ENCODE measurements at places on chromosomes 7 and 10.

- DNase-seq: no peak
Measured at GRCh38 chr7:2483494-2483893, 7.3 kb upstream of the GRIFIN start.

GRCh38 chr10:17802976-17803375 lies 6.2 kb upstream of the MRC1 start:
- no peak for DNase-seq

DNA sequence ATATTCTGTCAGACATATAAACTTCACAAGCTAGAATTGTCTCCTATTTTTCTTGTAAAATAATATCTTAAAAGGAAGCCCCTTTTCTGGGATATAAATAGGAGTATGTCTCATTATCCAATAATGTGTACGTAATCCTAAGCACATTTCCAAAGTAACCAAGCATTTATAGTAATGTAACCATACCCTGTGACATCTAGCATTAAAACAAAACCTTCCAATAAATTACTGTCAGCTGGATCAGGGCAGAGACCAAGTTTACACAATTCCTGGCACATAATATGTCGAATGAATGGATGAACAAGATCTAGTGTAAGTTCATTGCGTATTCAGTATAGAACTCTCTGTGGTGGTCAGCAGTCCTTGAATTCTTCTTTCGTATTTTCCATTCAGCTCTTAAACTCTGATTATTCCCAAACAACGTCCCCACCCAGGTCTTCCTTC lies 14.3 kb downstream of the CPED1 start:
- no peak for DNase-seq

DNA sequence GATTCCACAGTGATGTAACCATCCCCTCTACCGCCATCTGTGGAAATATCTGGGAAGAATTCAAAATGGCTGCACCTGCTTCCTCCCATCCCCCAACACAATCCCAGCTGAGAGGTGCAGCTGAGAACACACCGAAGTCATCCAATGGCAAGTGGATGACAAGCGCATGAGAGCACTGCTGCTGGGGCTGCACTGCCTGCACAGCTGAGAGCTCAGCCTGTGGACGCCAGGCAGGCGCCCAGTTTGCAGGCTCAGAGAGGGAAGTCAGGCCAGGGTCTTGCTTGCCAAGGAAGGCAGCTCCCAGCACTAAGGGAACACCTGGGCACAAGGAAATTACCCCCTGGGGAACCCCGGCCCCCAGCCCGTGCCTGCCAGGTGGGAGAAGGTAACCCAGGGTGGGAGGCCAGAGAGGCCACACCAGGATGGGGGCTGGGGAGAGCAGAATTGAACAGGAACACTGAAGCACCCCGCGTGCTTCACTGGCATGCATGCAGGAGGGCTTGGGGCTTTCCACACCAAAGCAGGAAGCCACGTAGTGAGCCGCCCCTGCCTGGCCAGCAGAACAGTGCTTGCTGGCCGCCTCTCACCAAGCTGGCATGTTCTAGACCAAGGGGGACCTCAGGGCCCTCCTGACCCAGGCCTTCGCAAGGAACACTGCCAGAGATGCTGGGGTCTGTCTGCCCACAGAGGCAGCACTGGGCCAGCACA lies 46.2 kb downstream of the FAM53B start:
- DNase-seq: peak; percentile 44

DNA sequence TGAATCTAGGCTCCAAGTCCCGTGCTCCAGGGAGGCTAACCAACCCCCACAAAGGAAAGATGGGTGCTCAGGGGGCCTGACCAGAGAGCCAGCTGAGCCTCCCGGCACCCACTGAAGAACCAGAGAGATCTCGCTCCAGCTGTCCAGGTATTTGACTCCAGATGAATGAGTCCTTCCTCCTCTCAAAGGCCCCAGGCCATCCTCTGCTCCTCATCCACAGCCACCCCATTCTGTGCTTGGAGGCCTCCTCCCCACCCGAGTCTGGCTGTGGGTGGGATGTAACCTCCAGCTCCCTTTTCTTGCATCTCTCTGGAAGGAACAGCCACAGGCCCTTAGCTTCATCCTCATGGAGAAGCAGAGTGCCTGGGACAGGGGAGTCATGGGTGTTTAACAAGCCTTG lies 44.6 kb downstream of the VSTM4 start:
- no peak for DNase-seq

GRCh38 chr7:22872096-22872807 lies 49.6 kb upstream of the TOMM7 start:
- no peak for DNase-seq

- DNase-seq: no peak
Measured at GRCh38 chr10:62390497-62391176, 16.5 kb downstream of the ZNF365 start.

- no peak for DNase-seq
Measured at GRCh38 chr7:51456431-51457060, 139.9 kb upstream of the COBL start.

- DNase-seq: no peak
Measured at GRCh38 chr7:148717266-148717793, 18.6 kb downstream of the CUL1 start.

DNA sequence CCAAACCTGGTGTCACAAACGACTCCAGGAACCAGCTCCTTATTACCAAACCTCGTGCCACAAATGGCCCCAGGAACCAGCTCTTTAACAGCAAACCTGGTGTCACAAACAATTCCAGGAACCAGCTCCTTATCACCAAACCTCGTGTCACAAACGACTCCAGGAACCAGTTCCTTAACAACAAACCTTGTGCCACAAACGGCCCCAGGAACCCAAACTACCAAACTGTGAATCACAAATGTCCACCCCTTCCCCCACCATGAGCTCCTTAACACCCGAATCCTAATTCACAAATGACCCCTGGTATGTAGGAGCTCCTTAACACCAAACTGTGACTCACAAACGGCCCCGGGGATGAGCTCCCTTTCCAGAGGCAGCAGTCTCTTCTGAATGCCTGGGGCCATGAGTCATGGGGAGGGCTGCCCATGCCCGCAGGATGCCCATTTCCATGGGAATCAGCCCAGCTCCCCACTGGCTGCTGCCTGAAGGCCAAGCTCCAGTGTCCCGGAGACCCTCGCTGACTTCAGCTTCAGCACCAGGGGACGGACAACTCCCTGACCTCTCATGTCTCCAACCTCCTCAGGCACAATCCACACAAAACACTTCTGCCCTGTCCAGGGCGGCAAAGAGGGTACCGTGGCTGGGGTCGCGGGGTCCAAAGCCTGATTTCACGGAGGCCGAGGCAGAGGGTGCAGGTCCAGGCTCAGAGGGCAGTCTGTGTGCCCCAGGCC lies 213.1 kb downstream of the ELFN1 start:
- DNase-seq: no peak

DNA sequence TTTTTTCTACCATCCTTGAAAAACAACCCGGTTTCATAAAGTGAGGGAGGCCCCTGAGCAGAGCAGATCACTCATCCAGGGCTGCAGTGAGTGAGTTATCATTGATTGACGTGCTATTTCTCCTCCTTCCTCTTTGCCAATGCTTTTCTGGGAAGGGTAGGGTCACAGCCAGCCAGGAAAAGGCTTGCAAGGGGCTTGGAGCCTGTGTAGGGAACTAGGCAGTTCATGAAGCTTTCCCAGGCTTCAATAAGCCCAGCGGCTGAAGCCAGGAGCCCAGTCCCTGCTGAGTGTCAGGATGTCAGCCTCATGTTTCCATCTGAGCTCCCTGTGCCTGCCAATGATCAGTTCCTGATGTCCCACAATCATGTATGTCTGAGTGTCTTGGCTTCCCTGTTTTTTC lies 584.7 kb downstream of the GALNT17 start:
- no peak for DNase-seq

- no peak for DNase-seq
Measured at GRCh38 chr7:50315739-50316671, 11.5 kb downstream of the IKZF1 start.

GRCh38 chr10:85849315-85849714 lies 517.3 kb downstream of the GRID1 start:
- no peak for DNase-seq

GRCh38 chr10:23980094-23980493 lies 228.8 kb upstream of the KIAA1217 start:
- no peak for DNase-seq

DNA sequence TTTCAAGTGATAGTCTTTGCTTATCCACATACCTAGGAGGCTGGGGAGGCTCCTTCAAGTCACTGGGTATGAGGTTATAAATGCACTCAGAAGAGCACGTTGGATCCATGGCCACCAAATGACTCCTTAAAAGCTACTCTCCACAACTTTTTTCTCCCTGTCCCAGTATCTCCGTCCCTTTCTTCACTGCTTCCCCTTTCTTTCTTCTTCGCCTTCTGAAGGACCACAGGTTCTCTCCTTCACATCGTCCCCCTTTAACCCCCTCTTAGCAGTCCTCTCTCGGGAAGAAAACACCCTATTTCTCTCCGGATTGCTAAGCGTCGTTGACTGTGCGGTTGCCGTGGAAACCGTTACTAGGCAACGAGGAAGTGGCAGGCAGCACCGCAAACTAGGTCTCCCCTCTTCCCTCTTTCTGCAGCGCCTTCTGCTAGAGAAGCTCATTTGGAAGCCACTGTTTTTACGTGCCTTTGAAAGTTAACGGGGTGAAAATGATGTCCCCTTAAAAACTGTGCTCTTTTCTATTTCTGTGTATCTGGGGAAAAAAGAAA lies at the start of gene ENKUR:
ENKUR (minus strand) TSS at position 331 of the 548 bp plus-strand sequence; CDS start at position 109, 222 bp downstream.
- peak; percentile 86 for DNase-seq

- no peak for DNase-seq
Measured at GRCh38 chr7:5334671-5335070, 51.9 kb downstream of the SLC29A4 start.

GRCh38 chr7:69250958-69251357 lies 347.3 kb upstream of the AUTS2 start:
- DNase-seq: no peak

DNA sequence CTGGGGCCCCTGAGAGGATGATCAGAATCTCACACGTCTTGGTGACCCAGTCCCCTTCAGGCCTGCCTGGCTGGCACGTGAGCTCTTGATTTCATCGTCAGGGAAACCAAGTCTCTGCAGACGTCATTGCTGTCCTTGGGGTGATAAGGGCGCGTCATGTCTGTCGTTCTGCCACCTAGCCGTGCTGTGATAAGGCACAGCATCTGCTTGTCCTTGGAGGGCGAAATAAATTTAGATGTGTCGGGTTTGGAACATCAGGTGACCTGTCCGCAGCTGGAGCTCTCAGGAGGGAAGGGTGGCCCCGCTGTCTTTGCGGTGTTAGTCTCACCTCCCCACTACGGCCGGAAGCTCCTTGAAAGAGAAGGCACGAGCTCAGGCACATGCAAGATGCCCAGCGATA lies 129.2 kb downstream of the GRK5 start:
- no peak for DNase-seq

DNA sequence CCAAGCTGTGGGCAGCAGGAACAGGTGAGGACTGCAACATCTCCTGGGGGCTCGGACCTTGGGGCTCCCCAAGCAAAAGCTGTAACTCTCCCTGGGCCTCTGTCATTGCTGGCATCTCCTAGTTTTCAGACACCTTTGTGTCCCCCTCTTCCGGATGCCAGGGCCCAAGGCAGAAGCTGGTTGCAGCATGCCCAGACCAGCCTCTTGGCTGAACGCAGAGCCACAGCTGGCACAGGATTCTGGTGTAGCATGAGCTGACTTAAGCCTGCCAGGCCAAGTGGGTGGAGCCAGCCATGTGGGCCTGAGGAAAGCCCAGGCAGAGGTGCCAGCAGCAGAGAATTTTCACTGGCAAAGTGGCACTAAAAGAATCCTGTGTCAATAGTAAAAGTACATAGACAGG lies 43.5 kb downstream of the ZWINT start:
- no peak for DNase-seq

DNA sequence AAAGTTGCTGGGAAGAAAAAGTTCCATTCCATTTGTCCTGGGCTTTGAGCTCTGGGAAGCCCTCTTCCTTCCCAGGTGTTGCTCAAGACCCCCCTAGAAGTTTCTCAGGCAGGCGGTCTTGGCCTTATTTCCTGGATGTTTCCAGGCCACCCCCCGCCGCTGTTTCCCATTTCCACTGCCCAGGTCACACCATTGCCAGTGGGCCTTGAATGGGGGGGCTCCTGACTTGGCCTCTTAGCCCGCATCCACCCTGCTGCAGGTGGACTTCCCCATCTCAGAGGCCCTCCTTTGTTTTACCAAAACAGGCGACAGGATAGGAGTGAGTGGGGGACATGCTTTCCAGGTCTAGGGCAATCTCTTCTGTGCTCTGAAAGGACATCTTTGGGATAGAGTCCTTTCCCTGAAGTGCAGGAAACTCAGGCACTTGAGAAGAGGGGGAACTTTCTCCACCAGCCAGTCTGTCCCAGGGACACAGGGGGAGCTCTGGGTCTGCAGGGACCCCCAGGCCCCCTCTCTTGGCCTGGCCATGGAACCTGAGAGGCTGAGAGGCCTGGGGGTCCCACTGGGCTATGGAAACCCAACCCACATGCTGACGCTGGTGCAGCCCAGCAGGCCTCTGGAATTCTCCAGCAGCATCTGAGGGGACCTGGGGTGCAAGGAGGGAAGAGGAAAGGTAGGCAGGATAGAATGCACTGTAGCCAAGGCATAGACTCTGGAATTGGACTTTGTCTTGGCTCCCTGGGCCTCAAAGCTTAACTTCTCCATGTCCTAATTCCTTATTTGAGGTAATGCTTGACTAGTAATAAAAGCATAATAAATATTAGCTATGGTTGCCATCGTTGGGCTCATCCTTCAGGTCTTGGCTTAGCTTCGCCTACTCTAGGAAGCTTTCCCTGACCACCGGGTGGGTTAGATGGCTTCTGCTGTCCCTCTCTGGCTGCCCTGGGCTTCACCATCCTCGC lies 17.6 kb downstream of the NEURL1 start:
- DNase-seq: no peak

- no peak for DNase-seq
Measured at GRCh38 chr7:3494947-3495346, 193.9 kb downstream of the SDK1 start.

DNA sequence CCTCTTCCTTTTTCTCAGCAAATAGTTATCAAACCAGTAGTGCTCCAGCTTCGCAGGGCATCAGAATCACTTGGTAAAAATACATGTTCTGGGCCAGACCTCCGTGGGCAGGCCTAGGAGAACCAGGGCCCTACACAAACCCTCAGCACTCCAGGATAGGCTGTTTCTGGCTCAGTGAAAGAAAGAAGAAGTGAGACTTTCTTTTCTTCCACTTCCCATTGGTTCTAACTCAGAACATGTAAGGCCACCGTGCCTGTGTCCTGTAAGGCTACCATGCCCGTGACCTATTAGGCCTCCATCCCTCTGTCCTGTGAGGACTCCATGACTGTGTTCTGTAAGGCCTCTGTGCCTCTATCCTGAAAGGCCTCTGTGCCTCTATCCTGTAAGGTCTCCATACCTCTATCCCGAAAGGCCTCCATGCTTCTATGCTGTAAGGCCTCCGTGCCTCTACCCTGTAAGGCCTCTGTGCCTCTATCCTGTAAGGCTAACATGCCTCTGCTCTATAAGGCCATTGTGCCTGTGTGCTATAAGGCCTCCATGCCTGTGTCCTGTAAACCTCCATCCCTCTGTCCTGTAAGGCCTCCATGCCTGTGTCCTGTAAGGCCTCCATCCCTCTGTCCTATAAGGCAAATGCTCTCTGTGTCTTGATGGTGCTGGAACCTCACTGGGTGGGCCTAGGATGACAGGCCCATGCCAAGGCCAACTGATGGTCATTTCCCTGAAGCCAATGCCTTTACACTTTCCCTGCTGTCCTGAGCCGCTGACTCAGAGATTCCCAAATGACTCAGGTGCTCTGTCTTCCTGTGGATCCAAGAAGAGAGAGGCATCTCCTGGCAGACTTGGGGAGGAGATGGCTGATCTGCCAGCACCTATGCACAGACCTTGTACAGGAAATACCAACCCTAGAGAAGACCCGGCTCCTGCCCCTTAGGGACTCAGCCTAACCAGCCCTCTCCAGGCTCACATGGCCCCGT lies 96.6 kb upstream of the CACUL1 start:
- no peak for DNase-seq

GRCh38 chr7:34389332-34390078 lies 268.5 kb upstream of the NPSR1 start:
- DNase-seq: no peak

All from activated T-cell treated with anti-CD3 and anti-CD28 coated beads, Interleukin-2, amount 50 U/mL, for 1 hour (primary cell).